Tibial nerve (tissue), 4 donors: ENCODE measurements at places on chromosomes 3 and 15. TPM values are rescaled to one million over a fixed set of nuclear protein-coding genes. Genes with fewer than 3 reads are reported as not detected.

The DNAJB8 gene
- not detected for total RNA-seq

The ATP13A5 gene
- total RNA-seq = not detected

The HEG1 gene
- 45.0 TPM for total RNA-seq

The CLDN1 gene
- total RNA-seq = 74.7 TPM

The AEN gene
- 17.8 TPM for total RNA-seq

The GPR176 gene
- 2.4 TPM for total RNA-seq

The PRRT3 gene
- total RNA-seq = 3.3 TPM

The GHSR gene
- total RNA-seq = not detected
